ENCODE measurements at places on chromosomes 11 and 22.
A peak's percentile ranks its signal among the peaks of the same experiment; 100 is the strongest.

- no peak for DNase-seq
Observed at GRCh38 chr22:50578776-50579310, 616 bp upstream of the CPT1B start.

DNA sequence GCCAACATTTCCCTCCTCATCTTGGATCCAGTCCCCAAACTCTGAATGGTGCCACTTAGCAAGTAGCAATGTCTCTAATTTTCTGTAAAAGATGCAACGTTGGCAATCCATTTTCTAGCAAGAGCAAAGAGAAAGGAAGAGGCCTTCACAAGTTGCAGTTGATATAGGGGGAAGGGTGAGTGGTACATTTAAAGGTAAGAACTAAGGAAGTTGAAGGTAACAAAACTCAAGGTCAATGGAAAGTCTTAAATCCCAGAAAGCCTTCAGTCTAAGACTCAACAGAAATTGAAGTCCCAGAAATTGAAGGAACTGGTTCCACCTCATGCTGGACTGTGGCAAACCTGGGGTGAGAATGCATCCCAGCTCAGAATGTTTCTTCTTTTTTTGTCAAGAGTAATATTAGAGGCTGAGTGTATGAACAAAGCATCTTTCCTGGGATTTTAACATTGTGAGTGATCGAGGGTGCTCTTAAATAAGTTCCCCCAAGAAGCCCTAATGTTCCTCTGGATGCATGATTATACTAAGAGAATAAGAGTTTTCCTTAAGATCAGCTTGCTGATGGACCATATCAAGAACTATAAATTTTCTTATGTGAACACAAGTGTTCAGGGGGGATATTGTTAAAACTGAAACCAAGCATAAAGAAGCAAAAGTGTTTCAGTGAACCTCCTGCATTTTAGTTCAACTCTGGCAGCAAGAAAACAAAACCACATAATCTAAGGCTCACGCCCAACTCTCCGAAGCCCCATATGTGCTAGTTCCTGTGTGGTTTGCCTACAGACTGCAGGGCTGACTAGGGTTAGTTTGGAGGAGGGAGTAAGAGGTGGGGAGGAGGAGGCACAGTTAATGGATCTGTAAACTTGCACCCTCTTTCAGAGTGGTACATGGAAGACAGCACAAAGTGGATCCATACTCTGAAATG lies at the start of gene GRAP2:
Gene GRAP2 (plus strand): TSS at position 779 of the 922 bp plus-strand sequence. CDS start 46,023 bp downstream, outside the sequence.
- peak; percentile 97 for DNase-seq

DNA sequence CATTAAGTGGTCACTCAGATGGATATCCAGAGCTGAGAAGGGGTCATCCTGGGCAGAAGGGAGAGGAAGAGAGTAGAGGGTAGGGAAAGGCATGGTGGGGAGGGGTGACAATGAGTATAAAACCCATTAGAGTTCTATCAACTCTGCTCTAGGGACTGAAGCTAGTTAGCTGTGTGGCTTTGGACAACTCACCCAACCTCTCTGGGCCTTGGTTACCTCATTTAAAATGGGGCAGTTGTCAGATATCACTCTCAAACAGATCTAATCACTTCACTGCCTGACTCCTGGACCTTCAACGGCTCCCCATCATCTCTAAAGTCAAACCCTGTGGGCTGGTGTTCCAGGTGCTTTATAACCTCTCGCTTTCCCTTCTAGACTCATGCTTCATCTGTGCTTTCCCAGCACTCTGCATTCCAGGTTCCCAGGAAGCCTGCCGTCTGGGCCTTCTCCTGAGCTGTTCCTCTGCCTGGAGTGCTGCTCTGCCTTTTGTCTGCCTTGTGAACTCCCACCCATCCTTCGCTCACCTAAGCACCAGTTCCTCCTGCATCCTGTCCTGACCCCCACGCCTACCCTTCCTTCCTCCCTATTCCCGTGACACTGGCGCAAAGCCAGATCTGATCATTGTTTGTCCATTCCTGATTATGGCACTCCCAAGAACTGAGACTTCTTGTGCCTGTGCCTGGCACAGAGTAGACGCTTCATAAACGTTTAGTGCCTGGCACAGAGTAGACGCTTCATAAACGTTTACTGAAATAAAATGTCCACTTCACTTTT lies 22.3 kb upstream of the KCNJ11 start:
- DNase-seq: no peak

DNA sequence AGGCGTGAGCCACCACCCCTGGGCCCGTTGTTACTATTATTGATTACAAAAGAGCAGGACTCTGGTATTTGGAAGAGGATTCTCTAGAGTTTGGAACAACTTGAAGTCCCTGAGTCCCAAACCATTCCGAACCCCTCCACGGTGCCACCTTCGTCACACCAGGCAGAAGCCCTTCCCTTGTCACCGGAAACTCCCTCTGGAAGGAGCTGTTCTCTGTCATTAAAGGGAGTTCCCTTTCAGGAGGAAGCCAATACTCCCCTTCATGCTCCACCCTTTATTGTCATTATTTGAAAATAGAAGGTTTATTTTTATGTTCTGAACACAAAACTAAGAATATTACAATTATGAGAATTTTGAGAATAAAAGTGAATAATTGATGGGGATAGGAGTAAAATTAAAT lies 5.1 kb upstream of the C11orf24 start:
- no peak for DNase-seq

DNA sequence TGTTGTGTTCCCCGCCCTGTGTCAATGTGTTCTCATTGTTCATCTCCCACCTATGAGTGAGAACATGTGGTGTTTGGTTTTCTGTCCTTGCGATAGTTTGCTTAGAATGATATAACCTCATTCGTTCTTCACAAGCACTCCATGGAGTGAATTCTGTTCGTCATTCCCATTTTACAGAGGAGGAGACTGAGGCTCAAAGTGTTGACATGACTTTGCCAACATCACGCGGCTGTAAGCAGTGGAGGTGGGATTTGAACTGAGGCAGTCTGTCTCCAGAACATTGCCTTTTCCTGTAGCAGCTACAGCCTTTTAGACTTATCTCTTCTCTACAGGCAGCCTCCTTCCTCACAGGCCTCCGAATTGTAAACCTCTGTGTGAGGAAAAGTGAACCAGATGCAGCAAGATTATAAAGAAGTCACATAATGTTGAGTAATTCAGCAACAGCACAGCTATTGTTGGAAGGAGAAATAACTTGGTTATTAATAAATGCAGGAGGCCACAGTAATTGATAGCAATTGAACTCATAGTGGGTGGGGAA lies 74.6 kb downstream of the MYO18B start:
- no peak for DNase-seq

DNA sequence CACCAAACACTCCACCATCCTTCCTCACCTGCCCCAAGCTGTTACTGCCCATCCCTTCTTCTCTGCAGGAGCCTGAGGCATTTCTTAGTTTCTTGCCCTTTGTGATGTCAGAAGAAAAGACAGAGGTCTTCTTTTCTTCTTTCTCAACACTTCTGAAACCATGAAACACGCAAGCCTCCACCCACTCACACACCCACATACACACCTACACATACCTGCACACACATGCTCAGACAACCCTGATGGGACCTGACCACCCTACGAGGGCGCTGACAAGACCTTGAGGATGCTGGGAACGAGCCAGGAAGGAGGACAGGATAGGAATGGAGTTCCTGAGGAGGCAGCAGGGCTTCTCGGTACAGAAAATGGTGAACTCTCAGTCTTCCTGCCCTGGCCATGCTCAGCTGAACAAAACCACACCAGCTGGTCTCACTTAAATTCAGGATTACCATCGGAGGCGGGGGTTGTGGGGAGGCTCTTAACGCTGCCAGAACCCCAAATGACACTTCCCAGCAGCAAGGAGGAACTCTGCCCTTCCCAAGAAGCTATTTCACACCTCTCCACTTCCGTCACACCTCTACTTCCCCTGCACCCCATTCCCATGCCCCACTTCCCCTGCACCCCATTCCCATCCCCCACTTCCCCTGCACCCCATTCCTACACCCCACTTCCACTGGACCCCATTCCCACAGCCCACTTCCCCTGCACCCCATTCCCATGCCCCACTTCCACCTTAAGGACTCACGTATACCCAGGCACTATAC lies 41.0 kb downstream of the CSF2RB start:
- no peak for DNase-seq

DNA sequence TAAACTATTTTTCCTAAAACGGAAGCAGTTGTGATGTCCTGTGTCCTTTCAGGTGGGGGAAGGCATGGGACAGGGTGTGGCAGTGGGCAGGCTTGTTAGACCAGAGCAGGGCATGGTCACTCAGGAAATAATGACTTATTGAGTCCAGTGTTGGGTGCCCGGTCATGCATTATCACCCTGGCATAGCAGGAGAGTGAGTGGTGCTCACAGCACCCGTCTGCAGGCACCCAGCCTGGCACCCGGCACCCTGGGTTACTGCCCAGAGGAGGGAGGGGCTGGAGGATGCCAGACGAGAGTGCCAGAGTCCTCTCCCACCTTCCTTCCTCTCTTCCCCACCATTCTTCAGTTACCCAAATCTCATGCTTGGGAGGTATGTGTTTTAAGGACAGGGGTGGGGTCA lies 59.1 kb downstream of the ST3GAL4 start:
- no peak for DNase-seq

GRCh38 chr11:76380159-76380976 lies 564 bp downstream of the THAP12 start:
- peak; percentile 16 for DNase-seq

DNA sequence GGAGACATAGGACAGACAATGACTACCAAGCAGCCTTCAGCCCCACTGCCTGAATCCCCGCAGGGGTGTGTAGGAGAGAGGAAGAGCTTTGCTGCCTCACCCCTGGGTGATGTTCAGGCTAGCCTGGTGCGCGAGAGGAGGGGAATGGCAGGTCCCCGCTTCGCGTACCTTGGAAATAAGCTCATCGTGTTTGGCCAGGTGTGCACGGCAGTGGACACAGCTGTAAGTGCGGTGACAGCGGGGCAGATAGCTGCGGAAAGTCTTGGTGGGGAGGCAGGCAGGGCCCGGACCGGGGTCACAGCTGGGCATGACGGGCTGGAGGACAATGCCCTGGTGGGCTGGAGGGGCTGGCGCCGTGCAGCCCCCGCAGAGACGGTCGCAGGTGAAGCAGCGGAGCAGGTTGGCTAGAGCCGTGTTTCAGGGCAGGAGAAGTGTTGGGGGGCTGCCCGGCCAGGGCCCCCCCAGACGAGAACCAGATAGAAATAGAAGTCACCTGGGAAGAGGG lies 2.9 kb downstream of the YPEL4 start:
- DNase-seq: no peak

DNA sequence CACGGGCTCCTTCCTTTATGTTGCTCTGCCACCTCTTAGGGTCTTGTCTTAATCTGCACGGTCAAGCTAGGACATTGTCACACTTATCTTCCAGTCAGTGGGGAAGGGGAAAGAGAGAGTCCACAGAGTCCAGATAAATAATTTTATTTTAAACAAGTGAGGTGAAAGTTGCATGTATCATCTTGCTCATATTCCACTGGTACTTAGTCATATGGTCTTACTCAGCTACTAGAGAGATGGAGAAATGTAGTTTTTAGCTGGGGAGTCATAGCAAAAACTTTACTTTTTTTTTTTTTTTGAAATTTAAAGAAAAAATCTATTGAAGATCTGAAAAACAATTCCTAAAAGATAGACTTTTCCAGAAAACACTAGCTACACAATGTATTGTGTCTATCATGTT lies 29.0 kb downstream of the PDE3B start:
- DNase-seq: no peak

DNA sequence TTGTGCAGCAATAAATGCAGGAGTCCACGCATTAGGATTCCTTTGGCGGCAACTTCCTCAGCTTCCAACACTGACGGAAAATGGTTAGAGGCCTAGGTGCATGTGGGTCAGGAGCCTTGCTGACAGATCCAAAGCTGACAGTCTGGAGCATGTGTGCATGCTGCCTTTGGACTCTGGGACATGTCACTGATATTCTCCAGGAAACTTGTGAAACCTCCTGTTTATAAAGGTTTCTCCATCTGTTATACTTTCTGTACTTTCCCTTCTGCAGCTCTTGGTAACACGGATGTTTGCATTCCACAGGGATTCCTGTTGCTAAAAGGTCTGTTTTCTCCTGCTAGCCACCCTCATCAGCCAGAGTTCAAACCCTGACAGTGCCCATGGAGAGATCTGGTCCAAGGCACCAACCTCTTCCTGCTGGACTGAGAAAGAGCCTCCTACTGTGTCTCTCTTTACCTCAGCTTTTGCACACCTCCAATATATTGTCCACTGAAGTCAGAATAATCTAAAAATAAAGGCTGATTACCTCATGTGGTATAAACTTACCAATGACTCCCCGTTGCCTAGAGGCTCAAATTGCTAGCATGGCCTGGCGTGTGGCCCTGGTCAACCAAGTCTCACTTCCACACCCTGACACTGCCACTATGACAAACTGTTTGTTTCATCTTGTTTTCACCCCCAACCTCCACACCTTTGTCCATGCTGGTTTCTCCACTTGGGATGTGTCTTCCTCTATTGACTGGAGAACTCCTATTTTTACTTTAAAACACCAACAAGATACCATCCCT lies 31.1 kb upstream of the LYVE1 start:
- DNase-seq: no peak

GRCh38 chr22:17087498-17088131 lies 2.8 kb downstream of the IL17RA start:
- DNase-seq: no peak

GRCh38 chr22:42673898-42674401 lies 24.8 kb upstream of the CYB5R3 start:
- DNase-seq: no peak

DNA sequence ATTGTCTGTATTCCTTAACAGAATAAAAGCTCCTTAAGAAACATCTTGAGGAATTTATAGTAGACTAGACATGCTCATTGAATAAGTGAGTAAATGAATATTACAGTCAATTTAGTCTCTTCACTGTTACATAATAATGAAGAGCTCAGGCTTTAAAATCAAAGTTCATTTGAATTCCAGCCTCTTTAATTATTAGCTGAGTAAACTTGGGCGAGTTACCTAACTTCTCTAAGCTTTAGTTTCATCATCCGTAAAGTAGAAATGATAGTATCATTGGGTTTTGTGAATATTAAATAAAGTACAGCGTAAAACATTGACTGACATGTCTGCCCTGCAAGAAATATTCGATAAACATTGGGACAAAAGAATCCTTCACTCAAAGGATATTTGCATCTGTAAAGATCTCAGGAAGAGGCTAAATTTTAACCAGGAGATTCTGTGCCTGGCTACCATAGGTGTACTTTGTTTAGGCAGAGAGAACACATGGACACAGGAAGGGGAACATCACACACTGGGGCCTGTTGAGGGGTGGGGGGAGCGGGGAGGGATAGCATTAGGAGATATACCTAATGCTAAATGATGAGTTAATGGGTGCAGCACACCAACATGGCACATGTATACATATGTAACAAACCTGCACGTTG lies 15.2 kb upstream of the BBOX1 start:
- DNase-seq: no peak

DNA sequence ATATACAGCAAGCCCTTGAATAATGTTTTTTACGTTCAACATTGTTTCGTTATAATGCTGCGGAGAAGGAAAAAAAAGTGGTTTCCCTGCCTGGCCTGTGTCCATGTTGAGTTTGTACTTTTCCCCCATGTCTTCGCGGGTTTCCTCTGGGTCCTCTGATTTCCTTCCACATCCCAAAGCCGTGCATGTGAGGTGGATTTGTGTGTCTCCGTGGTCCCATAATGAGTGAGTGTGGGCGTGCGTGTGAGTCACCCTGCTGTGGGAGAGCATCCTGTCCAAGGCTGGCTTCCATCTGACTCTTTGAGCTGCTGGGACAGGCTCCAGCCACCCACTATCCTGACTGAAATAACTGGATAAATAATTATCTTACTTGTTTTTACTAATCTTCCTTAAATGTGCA lies 29.6 kb upstream of the SNX19 start:
- no peak for DNase-seq

Data from T-helper 2 cell (primary cell).